ENCODE measurements at places on chromosomes 12 and 14. TPM values are rescaled to one million over a fixed set of nuclear protein-coding genes. Genes with fewer than 3 reads are reported as not detected.

The PLA2G1B gene
- total RNA-seq = not detected

The SLC17A8 gene
- total RNA-seq = under 0.01 TPM

The PRKAG1 gene
- total RNA-seq = 57.0 TPM

The DYRK2 gene
- 35.8 TPM for total RNA-seq

The PRMT5 gene
- 107 TPM for total RNA-seq

The TSPAN19 gene
- 0.92 TPM for total RNA-seq

The GDF3 gene
- not detected for total RNA-seq

All from kidney epithelial cell (primary cell).